NCI-H1417 (cell line): ENCODE measurements at places on chromosomes 4 and X.

DNA sequence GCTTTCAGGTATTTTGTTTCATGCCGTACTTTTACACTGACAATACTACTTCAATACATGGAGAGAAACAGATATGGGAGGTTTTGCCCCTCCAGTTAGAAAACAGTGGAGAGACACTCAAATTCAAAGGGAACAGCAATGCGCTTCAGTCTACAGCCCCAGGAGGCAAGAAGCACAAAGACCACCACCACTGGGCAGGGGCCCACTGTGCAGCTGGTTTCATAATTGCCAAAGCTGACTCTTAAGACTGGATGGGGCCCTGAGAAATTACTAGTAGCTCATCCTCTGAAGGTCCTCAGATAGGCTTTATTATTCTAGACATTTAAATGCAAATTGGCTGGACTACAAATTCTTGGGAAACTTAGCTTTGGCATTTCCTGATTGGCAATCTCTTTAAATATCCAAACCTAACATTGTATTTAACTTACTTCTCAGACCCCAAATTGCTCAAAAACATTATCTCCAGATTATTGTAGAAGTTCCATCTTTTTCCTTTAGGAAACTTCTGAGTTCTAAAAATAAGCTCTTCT is 85.9 kb upstream of the GPR34 start:
- DNase-seq = no peak

- DNase-seq = no peak
Observed at GRCh38 chr4:8278421-8279287, 9.1 kb downstream of the HTRA3 start.

GRCh38 chr4:81751531-81752289 is 280.0 kb upstream of the RASGEF1B start:
- DNase-seq = no peak

DNA sequence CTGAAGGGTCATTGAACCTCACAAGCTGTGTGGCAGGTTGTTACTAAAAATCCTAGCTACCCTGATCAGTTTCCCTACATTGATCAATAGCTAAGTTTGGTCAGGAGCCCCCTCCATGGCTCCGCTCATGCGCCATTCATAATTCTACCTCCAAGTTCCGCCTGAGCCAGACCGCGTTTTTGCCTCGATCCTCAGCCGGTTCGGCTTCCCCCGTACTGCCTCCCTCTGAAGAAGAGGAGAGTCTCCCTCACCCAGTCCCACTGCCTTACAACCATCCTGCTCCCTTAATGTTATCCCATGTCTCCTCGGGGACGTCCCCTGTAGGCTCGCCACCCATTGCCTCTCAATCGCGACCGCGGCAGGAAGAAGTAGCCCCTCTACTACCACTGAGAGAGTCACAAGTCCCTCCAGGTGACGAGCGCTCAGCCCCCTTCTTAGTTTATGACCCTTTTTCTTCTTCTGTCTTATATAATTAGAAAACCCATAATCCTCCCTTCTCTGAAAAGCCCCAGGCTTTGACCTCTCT is 158.2 kb downstream of the DEFB131A start:
- no peak for DNase-seq

GRCh38 chr4:147731580-147732517 is at the start of gene ARHGAP10:
Gene ARHGAP10 (plus strand): TSS chr4:147732088. CDS start chr4:147732302, 214 bp downstream.
- peak; percentile 20 for DNase-seq

- no peak for DNase-seq
Observed at GRCh38 chrX:17021851-17022604, 75.6 kb downstream of the REPS2 start.

GRCh38 chrX:10032147-10032546 is 65.0 kb downstream of the CLDN34 start:
- DNase-seq = no peak

GRCh38 chr4:83436680-83437079 is 18.9 kb downstream of the HELQ start:
- no peak for DNase-seq

GRCh38 chr4:8205241-8205707 is 6.2 kb downstream of the SH3TC1 start:
- no peak for DNase-seq

- no peak for DNase-seq
Observed at GRCh38 chr4:145828802-145829485, 109.7 kb downstream of the ZNF827 start.

- DNase-seq = peak; percentile 33
Observed at GRCh38 chrX:71253253-71254091, 468 bp downstream of the ZMYM3 start.

- DNase-seq = peak; percentile 92
Observed at GRCh38 chr4:183505611-183506388, 942 bp downstream of the ING2 start.

DNA sequence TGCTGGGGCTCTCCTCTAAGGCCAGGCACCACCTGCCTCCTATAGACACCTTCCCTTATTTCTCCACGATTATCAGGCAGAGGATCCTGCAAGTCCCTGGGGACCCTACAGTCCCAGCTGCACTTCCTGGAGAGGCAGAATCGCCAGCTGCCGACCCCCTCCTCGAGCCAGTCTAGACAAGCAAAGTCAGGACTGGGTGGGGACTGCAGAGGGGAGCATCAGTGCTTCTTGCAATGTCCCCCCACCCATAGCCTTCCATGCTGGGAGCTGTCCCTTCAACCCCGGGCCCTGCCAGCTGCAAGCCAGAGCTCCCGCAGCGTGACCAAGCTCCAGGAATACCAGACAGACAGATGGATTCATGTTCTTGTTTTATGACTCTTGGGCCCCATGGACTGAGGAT is 1.4 kb upstream of the CRMP1 start:
- peak; percentile 66 for DNase-seq

- DNase-seq = no peak
Observed at GRCh38 chrX:108167211-108167872, 75.8 kb downstream of the ATG4A start.

DNA sequence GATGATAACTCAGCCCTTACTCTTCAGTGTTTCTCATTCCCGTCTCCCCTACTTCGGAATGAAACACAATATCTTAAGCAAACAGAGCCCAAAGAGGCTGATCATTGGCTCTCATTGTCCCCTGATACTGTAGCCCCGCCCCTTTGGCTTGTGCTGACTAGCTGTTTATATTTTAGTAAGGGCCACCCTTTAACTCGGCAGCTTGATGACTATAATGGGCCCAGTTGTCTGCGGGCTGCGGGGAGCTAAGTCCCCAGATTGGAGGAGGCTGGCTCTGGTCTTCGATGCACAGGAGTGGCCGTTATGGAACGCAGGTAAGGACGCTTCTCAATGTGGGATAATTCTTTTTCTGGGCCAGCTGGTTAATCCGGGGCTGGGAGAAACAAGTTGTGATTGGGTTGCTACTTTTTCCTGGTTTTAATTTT is at the start of gene TRIM2:
TSS of gene TRIM2 (plus strand) at position 197 of the 425 bp plus-strand sequence. CDS start at position 285, 88 bp downstream.
- DNase-seq = peak; percentile 42

DNA sequence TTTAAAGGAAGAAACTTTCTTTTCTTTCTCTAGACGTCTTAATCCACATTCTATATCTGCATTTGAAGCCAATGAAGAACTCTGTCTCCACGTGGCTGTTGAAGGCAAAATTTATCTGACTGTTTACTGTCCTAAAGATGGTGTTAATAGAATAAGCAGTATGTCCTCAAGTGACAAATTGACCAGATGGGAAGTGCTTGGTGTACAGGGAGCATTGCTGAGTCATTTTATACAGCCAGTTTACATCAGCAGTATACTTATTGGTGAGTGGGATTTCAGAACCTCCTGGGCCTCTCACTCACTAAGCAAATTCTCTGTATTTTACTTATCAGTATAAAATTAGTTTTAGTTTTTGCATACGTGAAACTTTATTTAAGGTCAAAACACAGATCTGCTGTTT is 33.7 kb downstream of the ADAD1 start:
- no peak for DNase-seq

GRCh38 chrX:78650906-78651437 is 8.2 kb downstream of the RTL3 start:
- DNase-seq = no peak

DNA sequence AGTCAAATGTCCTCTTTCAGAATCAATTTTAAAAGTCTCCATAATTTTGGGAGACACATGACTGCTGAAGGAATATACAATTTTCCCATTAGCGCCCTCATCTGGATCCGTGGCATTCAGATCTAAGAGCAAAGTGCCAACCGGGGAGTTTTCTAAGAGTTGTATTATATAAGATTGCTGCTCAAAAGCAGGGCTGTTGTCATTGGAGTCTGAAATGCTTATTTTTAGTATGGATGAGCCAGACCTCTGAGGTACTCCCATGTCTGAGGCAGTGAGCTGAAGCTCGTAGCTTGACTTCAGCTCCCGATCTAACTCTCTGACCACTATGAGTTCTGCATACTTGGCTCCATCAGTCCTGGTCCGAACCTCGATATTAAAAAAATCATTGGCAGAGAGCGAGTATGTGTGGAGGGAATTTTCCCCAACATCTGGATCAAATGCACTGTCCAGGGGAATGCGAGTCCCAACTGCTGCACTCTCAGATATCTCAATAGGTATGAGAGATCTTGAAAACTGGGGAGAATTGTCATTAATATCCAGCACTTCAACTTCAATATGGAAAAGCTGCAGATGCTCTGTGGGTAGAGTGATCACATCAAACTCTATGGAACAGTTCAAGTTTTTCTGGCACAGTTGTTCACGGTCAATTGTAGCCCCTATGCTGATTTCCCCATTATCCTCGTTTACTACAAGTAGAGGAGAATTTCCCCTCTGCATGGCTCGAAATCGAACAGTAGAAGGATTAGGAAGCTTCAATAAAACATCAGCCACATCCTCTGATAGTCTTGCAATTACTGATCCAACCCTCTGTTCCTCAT is 917 bp downstream of the PCDH18 start:
- DNase-seq = no peak

DNA sequence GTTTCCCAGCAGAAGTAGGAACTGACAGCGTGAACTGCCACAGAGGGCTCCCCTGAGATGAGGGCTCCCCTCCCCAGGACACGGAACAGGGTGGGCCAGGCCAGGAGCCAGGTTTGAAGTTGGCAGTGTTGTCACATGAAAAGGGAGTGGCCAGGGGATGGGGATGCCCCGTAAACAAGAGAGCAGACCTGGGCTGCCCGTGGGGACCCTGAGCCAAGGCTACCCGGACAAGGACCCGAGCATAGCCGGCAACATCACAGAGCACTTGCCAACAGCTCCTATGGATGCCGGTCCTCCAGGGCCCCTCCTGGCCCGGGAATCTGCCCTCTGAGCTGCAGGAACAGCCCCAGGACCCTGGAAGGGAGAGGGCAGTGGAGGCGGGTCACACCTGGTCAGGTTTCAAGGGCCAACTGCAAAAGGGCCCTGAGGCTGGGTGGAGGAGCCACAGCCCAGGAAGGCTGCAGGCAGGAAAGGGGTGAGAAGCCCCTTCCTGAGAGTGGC is 102.1 kb downstream of the CPZ start:
- DNase-seq = no peak

- no peak for DNase-seq
Observed at GRCh38 chrX:3445806-3446490, 99.5 kb upstream of the MXRA5 start.

GRCh38 chr4:54937501-54937900 is 187.9 kb downstream of the KDR start:
- DNase-seq = peak; percentile 41

DNA sequence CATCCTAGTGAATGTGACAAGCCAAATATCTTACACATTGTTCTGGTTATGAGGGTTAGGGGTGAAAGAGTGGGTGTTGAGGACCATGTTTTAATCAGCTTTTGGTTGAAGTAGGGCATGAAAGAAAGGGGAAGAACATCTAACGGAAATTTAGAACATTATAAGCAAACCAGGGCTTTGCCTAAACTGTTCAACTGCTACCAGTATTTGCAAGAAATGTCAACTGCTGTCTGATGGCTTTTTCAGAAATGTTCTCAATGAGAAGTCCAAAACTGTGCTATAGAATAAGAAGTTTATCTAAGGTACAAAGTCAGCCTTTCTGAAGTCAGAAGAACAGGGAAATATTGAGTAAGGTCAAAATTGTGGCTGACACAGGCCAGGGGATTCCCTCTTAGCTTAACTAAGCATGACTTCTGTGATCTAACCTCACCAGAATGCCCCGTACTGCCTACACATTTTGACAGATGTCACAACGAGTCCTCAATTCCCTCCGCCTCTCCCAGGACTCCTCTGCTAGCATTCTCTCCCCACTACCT is 67.1 kb downstream of the DTHD1 start:
- DNase-seq = no peak

- no peak for DNase-seq
Observed at GRCh38 chr4:7309181-7309580, 116.8 kb downstream of the SORCS2 start.

- DNase-seq = no peak
Observed at GRCh38 chrX:125262836-125263235, 56.8 kb upstream of the TEX13C start.

DNA sequence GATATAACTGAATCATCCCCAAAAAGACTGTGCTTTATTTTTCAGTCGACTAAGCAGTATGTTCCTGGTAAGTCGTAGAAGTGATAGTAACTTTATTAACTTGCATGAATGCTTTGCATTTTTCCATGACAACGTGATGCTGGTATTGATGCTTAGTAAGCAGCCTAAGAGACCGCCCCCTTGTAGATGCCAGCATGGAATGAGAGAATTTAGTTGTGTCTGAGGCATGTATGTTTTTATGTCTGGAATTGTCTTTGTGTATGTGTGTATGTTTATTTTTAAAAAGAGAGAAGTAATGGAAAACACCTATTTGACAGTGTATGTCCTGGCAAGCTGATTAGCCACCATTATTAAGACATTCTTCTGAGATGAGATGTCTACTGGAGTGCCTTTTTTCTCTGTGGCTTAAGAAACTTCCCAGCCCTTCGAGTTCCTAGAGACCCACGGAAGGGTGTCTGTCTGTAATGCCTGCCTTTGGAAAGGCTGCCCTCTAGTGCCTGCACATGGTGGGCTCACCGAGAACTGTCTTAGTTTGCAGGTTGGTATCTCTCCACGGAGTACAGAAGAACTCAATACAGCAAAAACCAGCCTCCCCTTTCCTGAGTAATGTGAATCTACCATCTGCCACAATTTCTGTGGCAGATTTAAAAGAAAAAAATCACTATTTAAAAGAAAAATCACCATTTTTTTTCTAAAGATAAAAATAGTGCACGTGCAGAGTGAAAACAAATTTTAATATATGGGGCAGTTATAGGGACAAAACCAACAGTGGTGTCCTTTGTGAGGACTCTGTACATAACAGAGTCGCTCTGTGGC is 85.9 kb downstream of the AASDH start:
- peak; percentile 85 for DNase-seq

GRCh38 chrX:5082705-5083104 is 1146.0 kb downstream of the NLGN4X start:
- no peak for DNase-seq

GRCh38 chr4:128286474-128287058 is 1.0 kb downstream of the PGRMC2 start:
- DNase-seq = peak; percentile 59

- no peak for DNase-seq
Observed at GRCh38 chr4:86557526-86557925, 36.6 kb upstream of the PTPN13 start.
